ENCODE measurements at places on chromosomes 5 and 9.

- H3K27me3 ChIP-seq: no peaks in the 10 kb centered on the region
- no peak overlapping the region for H3K27ac ChIP-seq
- no peaks in the 10 kb centered on the region for H3K4me1 ChIP-seq
- no peaks in the 10 kb centered on the region for H3K36me3 ChIP-seq
- DNase-seq: no peak
These were observed 197.6 kb downstream of the DRD1 start for GRCh38 chr5:175246242-175246888.

DNA sequence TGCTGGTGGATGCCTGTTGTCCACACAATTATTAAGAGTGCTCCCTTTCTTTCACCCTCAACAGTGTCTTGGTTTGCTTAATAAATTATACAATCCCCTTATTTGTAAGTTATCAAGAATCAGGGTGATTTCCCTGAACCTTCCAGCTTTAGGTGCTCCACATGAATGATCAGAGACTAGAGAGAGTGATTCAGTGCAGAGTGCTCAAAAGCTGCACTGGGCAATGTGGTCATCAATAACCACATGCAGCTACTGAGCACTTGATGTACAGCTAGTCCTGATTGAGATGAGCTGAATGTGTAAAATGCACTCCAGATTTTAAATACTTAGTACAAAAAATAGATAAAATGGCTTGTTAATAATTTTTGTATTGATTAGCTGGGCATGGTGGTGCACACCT, 76.8 kb upstream of the TRIO start:
- no peaks in the 10 kb centered on the region for H3K27me3 ChIP-seq
- H3K4me3 ChIP-seq: no peak overlapping the region
- no peak for DNase-seq
- H3K36me3 ChIP-seq: no peaks in the 10 kb centered on the region

DNA sequence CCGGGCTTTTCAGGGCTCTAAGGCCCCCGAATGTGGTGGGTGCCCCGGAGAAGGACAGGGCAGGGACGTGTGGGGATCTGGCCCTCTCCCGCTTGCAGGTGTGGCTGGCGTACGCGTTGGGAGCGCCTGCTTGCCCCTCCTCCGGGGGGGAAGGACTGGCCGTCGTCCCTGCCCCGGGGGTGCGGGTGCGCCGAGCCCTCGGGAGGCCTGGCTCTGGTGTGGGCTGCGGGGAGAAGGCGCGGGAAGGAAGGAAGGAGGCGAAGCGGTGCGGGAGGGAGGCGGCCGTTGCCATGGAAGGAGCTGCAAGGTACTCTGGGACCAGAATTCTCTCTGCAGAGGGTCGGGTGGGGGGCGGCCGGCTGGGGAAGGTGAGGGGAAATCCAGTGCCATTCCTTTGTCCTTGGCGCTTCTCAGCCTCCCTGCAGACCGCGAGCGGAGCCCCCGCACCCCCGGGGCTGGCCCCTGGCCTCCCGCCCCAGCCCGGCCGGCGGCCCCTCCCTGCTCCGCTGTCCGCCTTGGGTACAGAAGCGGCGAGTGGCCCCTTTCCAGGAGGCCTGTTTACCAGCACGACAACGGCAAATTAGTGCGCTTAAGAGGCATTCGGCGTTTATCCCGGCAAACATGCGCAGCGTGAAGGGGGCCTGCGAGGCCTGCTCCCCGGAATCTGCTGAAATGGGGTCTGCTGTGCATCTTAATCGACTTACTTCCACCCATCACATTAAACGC, 67.1 kb upstream of the UNC5A start:
- no peak overlapping the region for H3K4me3 ChIP-seq
- no peaks in the 10 kb centered on the region for H3K36me3 ChIP-seq
- peaks cover 2% of the 10 kb centered on the region for H3K4me1 ChIP-seq
- no peaks in the 10 kb centered on the region for H3K27me3 ChIP-seq
- no peak overlapping the region for H3K27ac ChIP-seq

- H3K27me3 ChIP-seq: no peaks in the 10 kb centered on the region
- H3K36me3 ChIP-seq: no peaks in the 10 kb centered on the region
- DNase-seq: no peak
- no peaks in the 10 kb centered on the region for H3K4me1 ChIP-seq
- H3K4me3 ChIP-seq: no peak overlapping the region
These were observed 32.1 kb downstream of the PCA3 start for GRCh38 chr9:76796296-76796695.

GRCh38 chr5:147327421-147327820, 92.6 kb downstream of the STK32A start:
- H3K4me3 ChIP-seq: no peak overlapping the region
- H3K27ac ChIP-seq: no peak overlapping the region
- H3K27me3 ChIP-seq: no peaks in the 10 kb centered on the region
- DNase-seq: no peak
- no peaks in the 10 kb centered on the region for H3K36me3 ChIP-seq

DNA sequence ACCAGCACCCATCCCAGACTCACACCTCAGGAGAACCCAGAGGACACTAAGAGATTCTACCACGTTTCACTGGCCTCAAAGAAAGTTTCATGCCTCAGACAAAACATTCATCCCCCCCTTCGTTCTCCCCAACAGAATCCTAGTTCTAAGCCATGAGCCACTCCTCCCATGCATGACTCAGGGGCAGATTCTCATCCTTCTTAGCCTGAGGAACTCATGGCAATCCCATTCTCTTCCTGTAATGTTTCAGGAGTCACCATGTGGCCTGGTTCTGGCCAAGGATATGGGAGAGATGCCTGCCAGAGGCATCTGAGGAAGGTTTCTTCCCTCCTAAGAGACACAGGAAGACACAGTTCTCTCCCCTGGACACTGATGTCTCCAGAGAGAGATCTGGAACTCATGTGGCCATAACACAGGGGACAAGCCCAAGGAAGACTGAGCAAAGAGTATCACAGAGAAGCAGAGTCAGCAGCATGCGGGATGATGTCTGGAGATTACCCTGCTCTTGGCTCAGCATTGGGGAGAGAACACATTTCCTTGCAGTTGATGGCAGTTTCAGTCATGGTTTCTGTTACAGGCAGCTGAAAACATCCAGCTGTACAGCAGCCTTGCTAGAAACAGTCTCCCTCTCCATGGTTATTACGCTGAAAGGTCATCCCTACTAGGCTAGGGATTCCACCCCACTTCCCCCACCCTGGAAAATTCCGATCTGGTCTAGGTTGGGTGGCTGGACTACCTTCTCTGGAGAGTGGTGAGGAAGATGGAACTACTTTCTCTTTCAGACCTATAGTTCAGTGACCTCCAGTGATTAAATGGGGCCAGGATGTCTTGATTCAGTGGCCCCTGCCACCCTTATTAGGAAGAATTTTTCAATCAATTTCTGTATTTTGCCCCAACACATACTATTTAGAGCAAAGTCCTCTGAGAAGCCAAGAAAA, 115.4 kb downstream of the ZNF608 start:
- H3K27me3 ChIP-seq: no peaks in the 10 kb centered on the region
- no peaks in the 10 kb centered on the region for H3K36me3 ChIP-seq
- H3K4me3 ChIP-seq: no peak overlapping the region
- DNase-seq: no peak
- no peak overlapping the region for H3K27ac ChIP-seq

GRCh38 chr5:10262995-10263394, 12.9 kb downstream of the CCT5 start:
- H3K27me3 ChIP-seq: no peaks in the 10 kb centered on the region
- no peak overlapping the region for H3K4me3 ChIP-seq
- no peak for DNase-seq
- no peaks in the 10 kb centered on the region for H3K4me1 ChIP-seq
- no peak overlapping the region for H3K27ac ChIP-seq
